ENCODE measurements at places on chromosomes 7 and 10.

GRCh38 chr10:11682851-11683250 is 59.3 kb upstream of the ECHDC3 start:
- DNase-seq, result no peak

- DNase-seq, result no peak
These were observed 1.9 kb upstream of the ITPRIP start for GRCh38 chr10:104340111-104340526.

DNA sequence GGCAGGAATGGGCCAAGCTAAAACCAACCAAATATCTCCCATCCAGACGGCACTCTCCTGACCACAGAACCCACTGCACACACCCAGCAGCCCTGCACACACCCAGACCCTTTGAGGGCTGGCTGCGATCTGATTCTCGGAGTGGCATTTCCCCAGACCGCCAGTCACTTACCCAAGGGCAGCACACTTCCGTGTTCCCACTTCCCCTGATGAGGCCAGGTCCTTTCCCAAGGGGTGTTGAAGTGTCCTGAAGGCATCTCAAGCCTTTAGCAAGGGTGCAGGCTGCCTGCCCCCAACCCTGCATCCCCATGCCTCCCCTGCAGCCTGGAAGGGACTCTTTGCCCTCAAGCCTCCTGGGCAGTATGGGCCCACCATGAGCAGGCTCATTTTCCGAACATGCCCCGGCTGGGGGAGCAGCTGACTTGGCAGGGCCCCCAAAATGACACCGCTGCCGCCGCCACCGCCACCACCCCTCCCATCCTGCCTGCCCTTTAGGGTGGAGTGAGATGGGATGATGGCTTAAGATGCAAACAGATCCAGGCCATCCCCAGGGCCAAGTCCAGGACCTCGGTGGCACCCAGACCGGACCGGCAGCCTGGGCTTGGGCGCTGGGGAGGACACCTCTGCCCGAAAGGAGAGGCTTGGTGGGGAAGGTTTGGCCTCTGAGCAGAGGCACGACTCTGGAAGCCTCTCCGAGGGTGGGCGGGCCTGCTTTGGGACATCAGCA is 159.8 kb downstream of the NRF1 start:
- no peak for DNase-seq

GRCh38 chr7:2071133-2071832 is 161.5 kb downstream of the MAD1L1 start:
- DNase-seq, result no peak

DNA sequence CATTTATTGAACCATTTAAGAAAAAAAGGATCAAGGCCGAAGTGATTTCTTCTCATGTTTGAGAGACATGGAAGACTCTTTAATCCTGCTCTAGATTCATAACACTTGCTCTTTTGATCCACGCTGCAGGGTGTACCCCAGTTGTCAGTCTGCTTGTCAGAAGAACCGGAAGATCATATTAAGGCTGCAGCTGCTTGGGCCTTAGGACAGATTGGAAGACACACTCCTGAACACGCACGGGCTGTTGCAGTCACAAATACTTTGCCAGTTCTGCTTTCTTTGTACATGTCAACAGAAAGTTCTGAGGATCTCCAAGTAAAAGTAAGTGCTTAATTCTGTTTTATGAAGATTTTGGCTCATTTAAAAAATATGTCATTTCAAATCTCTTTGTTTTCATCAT is 46.3 kb downstream of the SPAG6 start:
- DNase-seq, result no peak

DNA sequence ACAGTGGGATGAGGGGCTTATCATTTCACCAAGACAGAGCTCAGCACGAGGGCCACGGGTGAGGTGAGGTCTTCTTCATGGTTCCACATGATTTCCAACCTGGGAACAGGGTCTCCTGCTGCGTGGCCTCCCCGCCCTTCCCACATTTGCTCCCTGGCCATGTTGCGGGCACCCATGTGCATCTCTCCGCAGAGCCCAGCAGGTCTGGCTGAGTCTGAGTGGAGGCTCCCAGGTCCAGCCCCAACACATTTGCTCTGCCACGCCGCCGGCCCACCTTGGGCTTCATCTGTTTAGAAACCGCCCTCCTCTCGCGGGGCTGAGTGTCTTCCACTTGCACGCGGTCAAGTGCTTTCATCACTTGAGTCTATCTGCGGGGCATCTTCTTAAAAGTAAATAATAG is 14.8 kb upstream of the PRKAR1B start:
- DNase-seq, result no peak

DNA sequence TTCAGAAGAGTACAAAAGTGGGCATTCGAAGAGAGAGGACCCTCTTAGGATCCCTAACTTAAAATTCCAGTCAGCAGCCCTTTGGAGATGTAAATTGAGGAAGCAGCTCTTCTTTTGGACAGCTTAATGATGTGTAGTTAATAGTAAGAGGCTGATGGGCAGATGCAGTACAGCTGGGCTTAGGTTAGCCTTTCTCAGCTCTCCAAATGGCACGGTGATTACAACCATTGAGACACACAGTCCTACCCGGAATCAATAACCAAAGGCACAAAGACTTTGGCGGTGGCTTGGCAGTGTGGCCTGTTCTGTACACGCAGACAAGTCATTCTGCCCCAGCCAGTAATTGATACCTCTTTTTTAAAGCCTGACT is 26.8 kb downstream of the GAD2 start:
- DNase-seq, result no peak

GRCh38 chr10:97466755-97467154 is 20.8 kb downstream of the ZDHHC16 start:
- no peak for DNase-seq

- no peak for DNase-seq
These were observed 34.1 kb downstream of the NUDT1 start for GRCh38 chr7:2276107-2276506.

- DNase-seq, result no peak
These were observed 79.6 kb downstream of the HGF start for GRCh38 chr7:81690251-81690650.

DNA sequence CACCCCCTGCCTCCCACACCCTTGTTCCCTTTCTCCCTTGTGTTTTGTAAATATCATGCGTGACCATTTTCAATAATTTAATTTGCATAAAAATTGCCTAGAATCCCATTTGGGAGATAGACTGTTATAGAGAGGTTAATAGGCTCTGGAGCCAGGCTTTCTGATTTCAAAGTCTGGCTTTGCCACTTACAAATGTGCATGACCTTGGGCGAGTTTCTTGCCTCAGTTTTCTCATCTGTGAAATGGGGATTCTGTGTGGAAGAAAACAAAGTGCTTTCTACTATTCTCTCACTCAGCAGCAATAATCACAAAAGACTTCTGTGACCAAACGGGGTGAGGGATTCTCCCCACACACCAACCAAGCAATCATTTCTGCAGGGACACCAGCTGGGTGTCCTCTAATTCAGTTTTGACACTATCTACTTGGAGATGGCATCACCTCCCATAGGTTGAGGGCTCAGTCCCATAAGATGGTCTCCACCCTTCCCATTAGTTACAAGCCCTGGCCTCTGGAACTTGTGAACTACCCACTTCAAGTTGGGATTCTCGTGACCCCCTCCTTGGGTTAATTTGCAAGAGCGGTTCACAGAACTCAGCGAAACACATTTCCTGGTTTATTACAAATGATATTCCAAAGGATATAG is 3.5 kb upstream of the ZNF22 start:
- no peak for DNase-seq

- DNase-seq, result no peak
These were observed 203.9 kb upstream of the NEBL start for GRCh38 chr10:21100871-21101514.

DNA sequence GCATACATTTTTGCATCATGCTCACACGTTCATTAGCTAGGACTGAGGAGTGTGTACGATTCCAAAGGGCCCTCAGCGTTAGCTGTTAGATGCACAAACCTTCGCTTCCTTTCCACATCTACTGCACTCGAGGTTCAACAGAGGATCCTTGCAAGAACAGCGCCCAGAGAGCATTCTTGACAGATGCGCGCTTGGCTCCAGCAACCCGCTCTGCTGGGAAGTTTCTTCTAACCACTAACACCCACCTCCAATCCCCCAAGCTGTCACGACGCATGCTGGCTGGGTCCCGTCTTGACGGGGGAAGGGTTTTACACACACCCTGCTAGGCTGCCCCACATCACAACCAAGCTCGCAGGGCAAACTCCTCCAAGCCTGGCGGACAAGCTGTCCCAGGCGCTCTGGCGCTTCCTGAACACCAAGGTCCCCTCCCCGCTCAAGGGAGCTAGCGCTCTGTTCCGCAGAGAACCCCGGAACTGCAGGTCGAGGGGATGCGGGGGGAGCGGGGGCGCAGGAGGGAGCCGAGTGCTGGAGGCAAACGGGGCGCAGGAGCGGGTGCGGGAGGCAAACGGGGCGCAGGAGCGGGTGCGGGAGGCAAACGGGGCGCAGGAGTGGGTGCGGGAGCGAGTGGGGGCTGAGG is 653 bp upstream of the ADRB1 start:
- DNase-seq, result no peak

DNA sequence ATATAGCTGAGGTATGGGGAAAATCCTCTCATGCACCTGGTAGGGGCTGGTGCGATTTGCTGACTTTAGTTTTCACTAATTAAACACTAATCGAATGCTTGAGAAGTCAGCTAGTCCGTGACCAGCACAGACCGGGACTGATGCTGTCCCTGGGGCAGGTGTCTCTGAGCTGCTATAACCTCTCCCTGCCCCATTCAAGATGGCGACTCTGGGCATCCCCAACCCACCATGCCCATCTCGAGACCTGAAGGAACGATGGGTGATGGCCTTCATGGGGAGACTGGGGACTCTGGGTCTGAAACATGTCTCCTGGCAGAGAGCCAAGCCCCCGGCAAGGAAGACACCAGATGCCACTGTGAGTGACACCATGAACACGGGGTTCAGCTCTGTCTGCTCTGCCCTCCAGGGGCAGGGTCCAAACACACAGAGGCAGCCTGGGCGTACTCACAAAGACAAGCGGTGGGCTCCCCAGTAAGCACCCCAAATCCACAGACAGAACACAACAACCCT is 57.4 kb downstream of the GNA12 start:
- DNase-seq, result no peak

GRCh38 chr10:33155720-33156638 is 178.5 kb downstream of the NRP1 start:
- DNase-seq, result no peak

- no peak for DNase-seq
These were observed 837.8 kb upstream of the COBL start for GRCh38 chr7:52154382-52154781.

DNA sequence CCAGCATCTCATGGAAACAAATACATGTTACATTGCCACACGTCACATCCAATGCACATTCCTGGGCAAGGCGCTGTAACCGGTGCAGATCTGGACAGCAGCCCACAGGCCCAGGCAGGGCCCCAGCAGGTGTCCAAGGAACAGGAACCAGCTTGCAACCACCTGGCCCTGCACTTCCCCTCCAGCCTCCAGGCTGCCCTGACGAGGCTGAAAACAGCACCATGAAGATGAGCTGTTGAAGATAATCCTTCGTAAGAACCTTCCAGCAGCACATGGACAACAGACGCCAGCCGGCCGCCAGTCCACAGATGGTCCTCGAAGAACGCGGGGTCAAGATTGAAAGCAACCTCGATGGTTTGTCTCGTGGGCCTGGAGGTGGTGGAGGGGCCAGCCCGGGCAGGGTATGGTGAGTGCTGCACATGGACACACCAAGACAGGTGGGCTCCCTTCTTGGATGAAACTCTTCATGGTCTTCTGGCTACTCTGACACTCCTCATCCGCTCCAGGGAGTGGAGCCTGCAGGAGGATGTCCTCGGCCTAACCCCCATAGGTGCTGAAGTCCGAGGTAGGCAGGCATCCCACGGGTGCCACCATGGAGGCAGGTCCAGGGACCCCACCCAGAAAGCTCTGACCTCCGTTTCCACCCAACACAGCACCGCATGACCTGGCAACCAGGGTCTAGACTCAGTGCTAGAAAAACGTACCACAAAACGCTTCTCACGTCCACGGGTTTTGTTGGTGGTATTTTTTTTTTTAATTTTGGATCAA is 22.9 kb downstream of the PDGFA start:
- no peak for DNase-seq

- DNase-seq, result no peak
These were observed 298.9 kb upstream of the HPS1 start for GRCh38 chr10:98745645-98746044.
